ENCODE measurements at places on chromosomes 7 and 10.

- DNase-seq = no peak
These were observed 152.6 kb downstream of the RAPGEF5 start for GRCh38 chr7:22204312-22204711.

DNA sequence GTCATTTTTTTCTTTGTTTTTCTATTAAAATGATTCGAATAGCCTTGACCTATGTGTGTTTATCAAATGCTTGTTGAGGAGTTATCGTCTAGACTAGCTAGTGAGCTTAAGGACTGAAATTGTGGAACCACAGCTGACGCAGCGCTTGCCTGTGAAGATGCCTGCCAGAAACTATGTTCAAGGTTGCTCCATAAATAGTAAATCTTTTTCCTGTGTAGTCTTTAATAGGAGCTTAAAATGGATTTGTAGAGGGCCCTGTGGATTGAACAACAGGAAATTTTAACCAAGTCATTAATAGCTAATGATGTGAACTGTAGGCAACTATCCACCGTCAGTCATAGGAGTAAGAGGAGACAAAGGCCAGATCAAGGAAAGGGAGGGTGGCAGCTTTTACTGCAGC lies 145.1 kb downstream of the GNAI1 start:
- no peak for DNase-seq

DNA sequence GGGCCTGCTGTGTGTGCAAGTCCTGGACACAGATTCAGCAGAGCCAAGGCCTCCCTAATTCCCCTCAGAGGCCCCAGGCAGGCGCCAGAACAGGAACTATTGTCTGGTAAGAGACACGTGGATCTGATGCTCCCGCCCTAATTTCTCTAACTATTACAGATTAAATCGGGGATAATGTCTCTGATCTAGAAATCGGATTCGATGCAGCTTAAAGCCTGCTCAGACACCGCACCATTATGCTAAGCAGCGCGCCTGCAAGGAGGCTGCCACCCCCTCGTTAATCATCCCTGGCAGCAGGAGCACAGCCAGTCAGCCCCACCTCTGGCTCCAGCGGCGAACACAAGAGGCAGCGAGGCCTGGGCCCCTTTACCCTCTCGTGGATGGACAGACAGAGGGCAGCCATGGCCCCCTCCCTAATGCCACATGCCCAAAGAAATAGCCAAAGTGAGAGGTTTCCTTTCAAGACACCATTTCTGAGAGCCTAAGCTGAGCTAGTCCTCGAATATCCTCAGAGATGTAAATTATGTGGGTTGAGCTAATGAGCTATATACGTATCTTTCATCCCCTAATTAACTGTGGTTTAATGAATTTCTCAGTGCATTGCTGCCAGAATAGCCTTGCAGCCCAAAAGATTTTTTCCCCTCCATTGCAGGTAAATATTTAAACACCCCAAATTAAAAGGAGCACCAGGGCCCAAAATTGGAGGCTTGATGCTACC lies 122.1 kb downstream of the GRID1 start:
- DNase-seq = no peak

DNA sequence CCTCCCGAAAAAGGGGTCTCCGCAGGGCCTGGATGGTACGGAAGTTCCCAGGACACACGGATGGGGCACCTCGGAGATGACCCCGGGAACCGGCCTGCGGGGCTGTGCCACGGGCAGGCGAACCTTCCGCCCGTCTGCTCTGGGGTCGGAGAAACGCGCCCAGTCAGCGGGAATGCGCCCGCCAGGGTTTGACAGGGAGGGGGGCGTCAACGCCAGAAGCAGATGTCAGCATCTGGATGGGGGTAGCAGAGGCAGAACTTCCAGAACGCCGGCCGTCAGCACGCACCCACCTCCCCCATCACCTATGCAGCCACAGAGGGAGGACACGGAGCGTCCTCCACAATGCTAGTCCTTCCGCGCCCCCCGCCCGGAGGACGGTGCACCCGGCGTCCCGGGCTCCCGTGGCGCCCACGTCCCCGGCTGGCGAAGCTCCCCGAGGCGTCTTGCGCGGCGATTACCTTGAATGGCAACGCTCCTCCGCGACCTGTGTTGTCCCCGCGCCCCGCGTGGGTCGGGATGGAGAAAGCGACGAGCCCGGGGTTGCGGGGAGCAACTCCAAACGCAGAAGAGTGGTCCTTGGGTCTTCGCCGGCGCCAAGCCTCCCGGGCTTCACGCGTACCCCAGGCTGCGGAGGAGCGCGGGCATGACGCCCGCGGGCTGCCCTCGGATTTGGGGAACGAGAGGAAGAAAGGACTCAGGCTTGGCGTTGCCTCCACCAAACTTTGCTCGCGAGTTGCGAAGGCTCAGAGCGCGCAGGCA lies 561 bp downstream of the FGFR2 start:
- DNase-seq = no peak

- DNase-seq = no peak
These were observed 70.6 kb downstream of the STEAP1B start for GRCh38 chr7:22429386-22429785.

DNA sequence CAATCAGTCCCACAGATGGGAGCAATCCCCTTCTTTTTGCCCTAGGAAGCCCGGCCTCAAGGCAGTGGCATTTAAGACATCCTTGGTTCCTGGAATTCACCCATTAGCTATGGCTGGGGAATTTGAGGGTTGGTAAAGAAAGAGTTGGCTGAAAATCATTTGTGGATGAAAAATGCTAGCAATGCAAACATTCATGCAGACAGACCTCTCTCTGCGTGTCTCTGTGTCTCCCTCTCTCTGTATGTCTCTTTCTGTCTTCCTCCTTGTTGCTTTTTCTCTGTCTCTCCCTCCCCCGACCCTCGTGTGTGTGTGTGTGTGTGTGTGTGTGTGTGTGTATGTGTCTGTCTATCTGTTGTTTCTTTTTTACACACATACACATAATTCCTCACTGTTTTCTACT lies 19.4 kb downstream of the LDB3 start:
- no peak for DNase-seq

DNA sequence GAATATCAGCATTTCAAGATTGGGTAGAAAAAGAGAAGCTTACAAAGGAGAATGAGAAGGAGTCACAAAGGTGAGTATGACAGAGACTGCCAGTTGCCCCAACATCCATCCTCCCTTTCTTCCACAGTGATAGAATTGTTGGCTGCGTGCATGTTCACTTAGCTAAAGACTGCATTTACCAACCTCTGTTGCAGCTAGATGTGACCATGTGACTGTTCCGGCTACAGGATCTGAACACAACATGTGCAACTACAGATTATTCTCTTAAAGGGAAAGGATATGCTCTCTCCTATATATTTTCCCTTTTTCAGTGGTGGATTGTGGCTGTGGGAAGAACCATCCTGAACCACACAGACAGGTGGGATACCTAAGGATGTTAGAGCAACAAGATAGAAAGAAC lies 60.5 kb upstream of the ZNRF2 start:
- DNase-seq = no peak

Measured in iPS DF 6.9 (cell line).